Astrocyte of the spinal cord (primary cell): ENCODE measurements at places on chromosomes 7 and 10.

DNA sequence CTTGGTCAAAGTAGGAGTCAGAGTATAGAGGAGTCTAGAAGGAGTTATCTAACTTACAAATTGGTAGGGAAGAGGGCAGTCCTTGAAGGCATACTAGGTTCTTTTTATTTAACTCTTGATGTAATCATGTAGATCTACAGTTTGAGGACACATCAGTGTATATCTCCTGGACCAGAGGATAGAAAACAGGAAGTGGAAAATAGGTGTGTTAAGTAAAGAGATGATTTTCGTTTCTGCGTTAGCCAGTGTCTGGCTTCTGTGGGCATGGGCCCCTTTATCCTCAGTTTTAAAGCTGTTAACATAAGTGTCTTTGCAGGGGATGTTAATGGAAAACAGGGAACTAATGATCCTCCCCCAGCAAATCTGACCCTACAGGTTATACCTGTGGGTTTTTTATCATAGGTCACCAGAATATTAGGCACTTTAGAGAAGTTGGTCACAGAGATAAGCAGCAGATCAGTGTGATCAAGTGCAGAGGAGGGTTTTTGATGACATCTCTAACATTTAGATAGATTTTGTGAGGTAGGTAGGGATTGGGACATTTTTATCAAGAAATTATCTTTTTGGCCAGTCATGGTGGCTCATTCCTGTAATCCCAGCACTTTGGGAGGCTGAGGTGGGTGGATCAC is 58.6 kb upstream of the PRSS1 start:
- no peak for DNase-seq

GRCh38 chr10:38038107-38038931 is 27.8 kb downstream of the ZNF33A start:
- DNase-seq = no peak

DNA sequence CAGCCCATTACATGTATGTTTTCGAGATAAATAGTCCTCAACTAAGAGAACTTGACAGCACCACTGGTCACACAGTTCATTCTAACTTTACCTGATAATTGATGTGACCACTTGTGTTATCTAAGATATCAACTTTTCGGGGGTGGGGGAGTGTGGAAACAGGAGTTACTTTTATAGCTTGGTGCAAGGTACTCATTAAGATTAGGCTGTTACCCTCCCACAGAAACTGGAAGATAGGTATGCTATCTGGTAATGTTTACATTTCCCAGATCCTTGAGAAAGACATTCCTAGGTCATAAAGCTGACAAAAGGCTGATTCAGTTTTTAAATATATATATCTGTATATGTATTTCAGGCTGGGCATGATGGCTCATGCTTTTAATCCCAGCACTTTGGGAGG is 11.1 kb downstream of the ERVW-1 start:
- no peak for DNase-seq

DNA sequence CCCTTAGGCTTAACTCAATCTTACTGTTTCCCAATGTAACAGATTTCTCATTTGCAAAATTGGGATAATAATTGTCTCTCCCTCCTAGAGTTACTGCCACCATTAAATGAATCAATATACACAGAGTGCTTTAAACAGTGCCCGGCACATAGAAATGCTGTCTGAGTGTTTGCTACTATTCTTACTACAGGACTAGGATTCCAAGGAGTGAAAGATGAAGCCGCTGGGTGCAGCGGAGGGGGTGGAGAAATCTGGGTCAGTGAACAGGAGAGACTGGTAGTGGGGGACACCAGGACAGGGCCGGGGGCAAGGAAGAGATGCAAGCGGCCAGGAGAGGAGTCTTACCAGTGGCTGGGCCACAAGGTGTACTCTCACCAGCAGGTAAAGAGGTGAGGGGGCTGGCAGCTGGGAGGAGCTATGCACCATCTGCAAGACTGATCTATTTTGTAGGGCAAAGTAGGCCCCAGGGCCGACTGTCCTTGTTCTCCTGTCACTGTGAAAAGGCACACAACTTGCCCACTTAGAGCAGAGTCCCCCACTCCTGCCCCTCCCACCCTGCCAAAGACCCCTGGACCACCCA is 18.5 kb upstream of the PRRT4 start:
- DNase-seq = no peak

DNA sequence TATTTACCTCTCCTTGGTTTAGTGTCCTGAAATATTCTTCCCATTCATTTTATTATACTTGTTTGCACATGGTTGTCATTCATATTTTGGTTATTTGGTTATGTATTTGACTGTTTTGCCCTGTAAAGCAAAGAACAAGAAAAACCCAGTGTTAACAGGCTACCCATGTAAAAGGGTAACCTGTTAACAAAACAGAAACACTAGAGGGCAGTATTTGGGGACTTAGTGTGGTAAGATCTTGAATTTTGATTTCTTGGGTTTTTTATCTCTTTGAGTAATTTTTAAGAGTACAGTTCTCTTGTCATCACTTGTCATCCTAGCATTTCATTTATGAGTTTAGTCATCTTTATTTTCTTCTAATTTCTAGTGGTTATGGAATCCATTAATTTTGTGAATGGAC is 51.3 kb downstream of the POLL start:
- DNase-seq = no peak

DNA sequence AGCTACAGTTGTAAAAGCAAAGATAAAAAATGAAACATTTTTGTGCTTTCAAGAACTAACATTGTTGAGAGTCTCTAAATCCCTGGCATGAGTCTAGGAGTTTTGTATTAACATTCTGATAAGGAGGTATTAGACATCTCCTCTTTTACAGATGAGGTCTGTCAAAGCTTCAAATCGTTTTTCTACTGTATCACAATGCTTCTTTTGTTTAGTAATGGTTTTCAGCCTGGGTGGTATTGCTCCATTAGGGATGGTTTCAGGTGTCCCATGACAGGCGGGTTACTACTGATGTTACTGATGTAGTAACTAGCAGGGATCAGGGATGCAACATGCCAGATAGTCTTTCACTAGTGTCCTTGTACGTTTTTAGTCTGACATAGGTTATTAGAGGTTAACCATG is 27.4 kb downstream of the STAM start:
- DNase-seq = no peak

GRCh38 chr10:101062232-101063049 is 652 bp downstream of the KAZALD1 start:
- no peak for DNase-seq

DNA sequence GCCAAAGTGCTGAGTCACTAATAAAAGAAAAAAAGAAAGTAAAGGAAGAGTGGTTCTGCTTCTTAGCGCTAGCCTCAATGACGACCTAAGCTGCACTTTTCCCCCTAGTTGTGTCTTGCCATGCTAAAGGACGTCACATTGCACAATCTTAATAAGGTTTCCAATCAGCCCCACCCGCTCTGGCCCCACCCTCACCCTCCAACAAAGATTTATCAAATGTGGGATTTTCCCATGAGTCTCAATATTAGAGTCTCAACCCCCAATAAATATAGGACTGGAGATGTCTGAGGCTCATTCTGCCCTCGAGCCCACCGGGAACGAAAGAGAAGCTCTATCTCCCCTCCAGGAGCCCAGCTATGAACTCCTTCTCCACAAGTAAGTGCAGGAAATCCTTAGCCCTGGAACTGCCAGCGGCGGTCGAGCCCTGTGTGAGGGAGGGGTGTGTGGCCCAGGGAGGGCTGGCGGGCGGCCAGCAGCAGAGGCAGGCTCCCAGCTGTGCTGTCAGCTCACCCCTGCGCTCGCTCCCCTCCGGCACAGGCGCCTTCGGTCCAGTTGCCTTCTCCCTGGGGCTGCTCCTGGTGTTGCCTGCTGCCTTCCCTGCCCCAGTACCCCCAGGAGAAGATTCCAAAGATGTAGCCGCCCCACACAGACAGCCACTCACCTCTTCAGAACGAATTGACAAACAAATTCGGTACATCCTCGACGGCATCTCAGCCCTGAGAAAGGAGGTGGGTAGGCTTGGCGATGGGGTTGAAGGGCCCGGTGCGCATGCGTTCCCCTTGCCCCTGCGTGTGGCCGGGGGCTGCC is at the start of gene IL6:
TSS of gene IL6 (plus strand) at position 294 of the 807 bp plus-strand sequence. CDS start at position 357, 63 bp downstream.
- peak; percentile 96 for DNase-seq

DNA sequence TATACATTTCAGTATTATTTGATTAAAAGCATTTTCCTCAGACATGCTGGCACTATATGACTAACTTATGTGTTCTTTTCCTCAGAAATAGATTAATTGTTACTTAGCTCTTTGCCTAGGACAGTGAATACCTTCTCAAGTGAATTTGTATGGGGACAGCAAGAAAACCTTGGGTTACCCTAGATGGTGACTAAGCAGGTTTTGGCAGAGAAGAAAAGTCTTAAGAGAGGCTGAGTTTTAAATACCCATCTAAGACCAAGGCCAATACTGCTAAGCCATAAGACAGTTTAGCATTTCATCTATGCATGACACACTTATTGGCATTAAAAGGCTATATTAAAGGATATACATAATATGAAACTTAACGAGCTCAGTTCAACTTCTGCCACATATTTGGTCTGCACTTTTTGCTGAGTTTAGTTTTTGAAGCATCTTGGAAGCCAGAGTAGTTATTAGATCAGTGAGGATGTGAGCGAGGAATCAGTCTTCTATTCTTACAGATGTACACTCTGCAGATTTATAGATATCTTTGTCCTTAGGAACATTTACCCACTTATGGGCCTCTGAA is 54.6 kb upstream of the FAM3C start:
- DNase-seq = no peak

- peak; percentile 48 for DNase-seq
Measured at GRCh38 chr10:29189256-29189655, 99.6 kb upstream of the LYZL1 start.

- no peak for DNase-seq
Measured at GRCh38 chr7:5679048-5679812, 102.2 kb downstream of the RNF216 start.

DNA sequence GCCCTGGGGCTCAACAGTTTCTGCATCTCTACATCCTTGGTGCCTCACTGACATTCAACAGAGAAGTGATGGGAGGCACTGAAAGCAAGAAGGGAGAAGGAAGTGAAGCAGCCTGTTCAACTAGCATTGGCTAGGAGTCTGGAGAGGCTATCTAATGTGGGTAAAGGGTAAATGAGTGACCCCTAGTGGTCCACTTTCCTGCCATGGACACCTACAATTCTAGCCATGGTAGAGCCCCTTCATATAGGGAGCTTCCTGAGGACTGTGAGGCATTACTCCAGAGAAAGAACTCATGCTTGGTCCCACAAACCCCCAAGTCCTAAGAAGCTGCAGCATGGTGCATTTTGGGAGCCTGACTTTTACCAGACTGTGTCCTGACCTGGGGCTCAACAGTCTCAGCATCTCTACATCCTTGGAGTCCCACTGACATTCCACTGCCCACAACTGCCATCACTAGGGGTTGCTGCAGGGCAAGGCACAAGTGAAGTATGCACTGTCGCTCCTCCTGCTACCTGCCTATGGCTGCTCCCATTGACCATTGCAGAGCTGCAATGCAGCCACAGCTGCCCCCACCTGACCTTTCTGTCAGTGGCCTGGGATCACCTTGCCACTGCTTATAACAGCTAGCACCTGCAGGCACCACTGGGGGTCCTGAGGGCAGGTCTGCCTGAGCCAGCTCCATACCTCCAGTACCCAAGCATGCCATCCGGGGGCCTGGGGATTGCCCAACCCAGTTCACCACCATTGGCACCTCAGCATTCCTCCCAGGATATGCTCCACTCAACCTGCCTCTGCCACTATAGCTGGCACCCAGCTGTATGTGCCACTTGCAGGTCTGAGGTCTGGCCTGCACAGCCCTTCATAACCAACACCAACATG is 44.1 kb upstream of the CDK6 start:
- DNase-seq = no peak

- peak; percentile 20 for DNase-seq
Measured at GRCh38 chr7:85184599-85185423, 2.0 kb downstream of the SEMA3D start.

DNA sequence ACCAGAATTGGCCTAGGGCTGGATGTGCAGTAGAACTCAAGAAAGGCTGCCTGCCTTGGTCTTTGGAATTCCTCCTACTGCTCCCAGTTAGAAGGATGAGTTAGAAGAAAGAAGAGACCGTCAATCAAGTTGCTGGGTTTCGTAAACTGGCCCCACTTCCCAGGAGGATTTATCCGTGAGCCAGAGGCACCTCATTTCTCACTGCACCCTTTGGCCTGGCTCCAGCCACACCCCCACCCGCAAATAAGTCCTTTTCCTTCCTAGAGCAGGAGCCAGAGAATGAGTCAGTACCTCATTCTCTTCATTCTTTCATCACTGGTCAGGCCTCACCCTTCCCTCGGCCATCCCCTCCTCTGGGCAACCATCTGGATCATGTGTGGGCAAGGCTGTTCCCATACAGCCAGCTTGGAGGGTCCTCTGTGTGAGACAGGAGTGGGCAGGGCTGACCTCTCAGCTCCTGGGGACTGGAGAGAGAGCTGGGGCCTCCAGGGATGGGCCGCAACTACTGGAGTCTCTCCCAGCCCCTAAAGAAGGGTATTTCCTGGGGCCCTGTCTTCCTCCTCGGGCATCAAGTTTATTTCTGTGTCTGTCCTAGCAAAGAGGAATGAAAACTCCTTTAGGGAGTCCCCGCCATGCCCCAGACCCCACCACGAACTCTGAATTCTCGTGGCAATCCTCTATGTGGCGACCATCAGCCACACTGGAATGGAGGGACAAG is 87.2 kb upstream of the DUSP5 start:
- peak; percentile 93 for DNase-seq

DNA sequence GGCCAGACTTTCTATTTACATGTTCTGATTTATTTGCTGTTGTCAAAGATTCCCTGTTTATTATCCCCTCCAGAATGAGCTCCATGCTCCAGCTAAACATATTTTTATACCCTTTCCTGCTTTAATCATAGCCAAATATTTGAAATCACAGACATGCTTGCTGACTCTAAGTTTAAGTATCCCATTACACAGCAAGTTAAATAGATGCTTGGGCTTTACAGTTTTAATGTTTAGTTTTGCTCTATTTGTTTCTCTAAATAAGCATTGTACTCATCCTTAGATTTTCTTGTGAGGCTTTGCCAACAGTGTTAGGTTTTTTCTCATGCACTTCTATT is 196.8 kb downstream of the TAX1BP1 start:
- no peak for DNase-seq

DNA sequence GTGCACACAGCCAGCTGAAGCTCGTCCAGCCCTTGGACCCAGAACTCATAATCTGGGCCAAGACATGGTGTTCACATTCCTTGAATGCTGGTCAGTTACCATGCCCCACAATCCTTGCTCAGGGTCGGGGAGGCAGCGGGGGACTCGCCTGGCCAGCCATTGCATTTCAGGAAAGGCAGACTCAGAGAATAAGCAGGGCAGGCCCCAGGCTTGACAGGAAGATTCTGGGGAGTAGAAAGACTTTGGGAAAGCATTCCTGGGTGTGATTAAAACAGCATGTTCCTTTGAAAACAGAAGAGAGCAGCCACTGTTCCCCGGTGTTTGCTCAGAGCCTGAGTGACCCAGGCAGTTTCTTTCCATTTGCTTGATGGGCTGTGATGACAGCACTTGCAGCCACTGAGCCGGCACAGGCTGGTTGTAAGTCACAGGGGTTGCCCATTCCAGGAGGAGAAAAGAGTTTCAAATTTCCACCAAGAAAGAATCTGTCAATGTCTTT is 473.7 kb downstream of the TYW1 start:
- no peak for DNase-seq
